Left lung (tissue), 14 donors: ENCODE measurements at places on chromosomes 3 and 15. TPM values are rescaled to one million over a fixed set of nuclear protein-coding genes. Genes with fewer than 3 reads are reported as not detected.

Gene ALDH1A3
- total RNA-seq, result 17.5 TPM

DNA sequence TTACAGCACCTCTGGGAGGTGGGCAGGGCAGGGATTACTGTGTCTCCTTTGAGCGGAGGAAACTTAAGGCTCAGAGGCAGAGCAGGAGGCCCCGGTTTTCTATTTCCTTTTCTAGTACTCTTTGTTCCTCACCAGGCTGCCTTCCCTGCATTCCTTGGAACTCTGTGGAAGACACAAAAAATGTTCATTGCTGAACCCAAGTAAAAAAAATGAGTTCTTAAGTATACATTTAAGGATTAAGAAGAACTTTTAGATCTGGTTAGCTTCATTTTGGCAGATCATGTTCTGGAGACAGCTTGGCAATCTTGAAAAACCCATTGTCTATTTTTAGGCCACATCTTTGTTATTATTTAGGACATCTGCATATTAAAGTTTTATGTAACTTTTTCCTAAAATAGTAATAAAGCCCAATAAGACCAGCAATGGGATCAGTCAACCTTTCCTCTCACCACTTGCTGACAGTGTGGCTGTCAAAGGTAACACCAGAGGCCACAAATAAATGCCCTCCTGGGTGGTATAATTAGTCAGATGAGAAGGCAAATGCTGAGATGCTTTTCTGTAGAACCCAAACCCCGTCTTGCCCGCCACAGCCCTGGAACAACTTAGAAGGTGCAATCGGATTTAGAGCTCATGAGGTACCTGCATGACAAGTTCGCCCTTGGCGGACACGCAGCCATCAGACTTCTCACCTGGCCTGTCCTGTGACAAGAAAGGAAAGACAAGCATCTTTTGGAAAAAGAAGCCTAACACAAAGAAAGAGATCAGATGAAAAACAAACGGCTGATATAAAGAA lies 97.2 kb downstream of the DGKG start:
- H3K27ac ChIP-seq, result no peak overlapping the region
- no peak for DNase-seq

GRCh38 chr3:120048355-120049041 lies 45.7 kb downstream of the GSK3B start:
- no peak for DNase-seq
- H3K36me3 ChIP-seq, result no peaks in the 10 kb centered on the region
- peaks cover 31% of the 10 kb centered on the region for H3K4me1 ChIP-seq
- no peaks in the 10 kb centered on the region for H3K27me3 ChIP-seq
- H3K4me3 ChIP-seq, result no peak overlapping the region
- no peak overlapping the region for H3K27ac ChIP-seq

- no peaks in the 10 kb centered on the region for H3K27me3 ChIP-seq
- H3K36me3 ChIP-seq, result no peaks in the 10 kb centered on the region
- H3K4me3 ChIP-seq, result no peak overlapping the region
- peaks cover 28% of the 10 kb centered on the region for H3K4me1 ChIP-seq
- DNase-seq, result no peak
- H3K27ac ChIP-seq, result no peak overlapping the region
These were observed 5.1 kb upstream of the HAPLN3 start for GRCh38 chr15:88900309-88900981.

GRCh38 chr15:47764666-47765065 lies 47.4 kb downstream of the SEMA6D start:
- no peak for DNase-seq
- H3K27ac ChIP-seq, result no peak overlapping the region
- H3K27me3 ChIP-seq, result no peaks in the 10 kb centered on the region
- H3K36me3 ChIP-seq, result no peaks in the 10 kb centered on the region
- H3K4me3 ChIP-seq, result no peak overlapping the region

DNA sequence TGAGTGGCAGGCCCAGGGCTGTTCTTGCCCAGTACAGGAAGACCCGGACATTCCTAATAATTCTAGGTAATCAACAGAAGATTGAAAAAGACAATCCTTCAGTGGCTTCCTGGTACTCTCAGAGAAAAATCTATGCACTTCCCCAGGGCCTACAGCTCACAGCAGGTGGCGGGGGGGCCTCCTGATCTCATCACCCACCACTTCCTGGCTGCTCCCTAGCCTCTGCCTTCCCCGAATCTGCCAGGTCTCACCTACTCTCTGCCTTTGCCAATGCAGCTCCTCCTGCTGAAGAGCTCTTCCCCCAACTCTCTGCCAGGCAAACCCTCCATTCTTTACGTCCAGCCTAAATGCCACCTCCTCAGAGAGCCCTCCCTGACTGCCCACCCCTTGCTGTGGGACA lies 37.5 kb downstream of the EHD4 start:
- peak overlapping the region; percentile 82 for H3K27ac ChIP-seq
- no peak overlapping the region for H3K4me3 ChIP-seq
- no peaks in the 10 kb centered on the region for H3K27me3 ChIP-seq
- H3K36me3 ChIP-seq, result no peaks in the 10 kb centered on the region
- H3K4me1 ChIP-seq, result peaks cover 95% of the 10 kb centered on the region

Gene GOLGA8J
- total RNA-seq, result 0.31 TPM

Gene TNIK
- total RNA-seq, result 41.3 TPM

DNA sequence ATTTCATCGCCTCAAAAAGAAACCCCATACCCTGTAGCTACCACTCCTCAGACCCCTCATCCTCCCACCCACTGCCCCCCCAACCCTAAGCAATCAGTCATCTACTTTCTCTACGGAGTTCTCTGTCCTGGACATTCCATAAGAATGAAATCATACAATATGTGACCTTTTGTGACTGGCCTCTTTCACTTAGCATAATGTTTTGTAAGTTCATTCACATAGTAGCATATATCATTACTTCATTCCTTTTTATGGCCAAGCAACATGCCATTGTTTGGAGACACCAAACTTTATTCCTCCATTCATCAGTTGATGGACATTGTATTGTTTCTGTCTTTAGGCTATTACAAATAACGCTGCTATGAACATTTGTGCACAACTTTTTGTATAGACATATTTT lies 64.2 kb downstream of the TNIK start:
- H3K27me3 ChIP-seq, result no peaks in the 10 kb centered on the region
- H3K4me1 ChIP-seq, result peaks cover 8% of the 10 kb centered on the region
- no peak for DNase-seq
- H3K4me3 ChIP-seq, result no peak overlapping the region
- H3K27ac ChIP-seq, result no peak overlapping the region

DNA sequence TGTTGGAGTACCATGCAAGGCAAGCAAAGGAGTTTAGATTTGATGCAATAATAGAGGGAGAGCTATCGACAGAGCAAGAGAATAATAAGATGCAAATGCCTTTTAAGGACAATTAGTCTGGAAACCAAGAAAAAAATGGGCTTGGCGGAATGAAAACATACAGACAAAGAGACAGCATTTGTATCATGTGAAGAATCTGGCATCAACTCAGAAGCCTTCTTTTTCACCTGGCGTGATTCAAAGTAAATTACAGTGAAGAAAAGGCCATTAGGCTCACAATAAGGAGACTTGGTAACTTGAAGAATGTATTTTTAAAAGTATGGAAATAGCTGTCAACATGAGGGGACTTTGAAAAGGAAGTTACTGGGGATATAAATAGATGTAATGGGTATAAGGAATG lies 521.2 kb upstream of the GOLIM4 start:
- H3K4me3 ChIP-seq, result no peak overlapping the region
- no peaks in the 10 kb centered on the region for H3K4me1 ChIP-seq

DNA sequence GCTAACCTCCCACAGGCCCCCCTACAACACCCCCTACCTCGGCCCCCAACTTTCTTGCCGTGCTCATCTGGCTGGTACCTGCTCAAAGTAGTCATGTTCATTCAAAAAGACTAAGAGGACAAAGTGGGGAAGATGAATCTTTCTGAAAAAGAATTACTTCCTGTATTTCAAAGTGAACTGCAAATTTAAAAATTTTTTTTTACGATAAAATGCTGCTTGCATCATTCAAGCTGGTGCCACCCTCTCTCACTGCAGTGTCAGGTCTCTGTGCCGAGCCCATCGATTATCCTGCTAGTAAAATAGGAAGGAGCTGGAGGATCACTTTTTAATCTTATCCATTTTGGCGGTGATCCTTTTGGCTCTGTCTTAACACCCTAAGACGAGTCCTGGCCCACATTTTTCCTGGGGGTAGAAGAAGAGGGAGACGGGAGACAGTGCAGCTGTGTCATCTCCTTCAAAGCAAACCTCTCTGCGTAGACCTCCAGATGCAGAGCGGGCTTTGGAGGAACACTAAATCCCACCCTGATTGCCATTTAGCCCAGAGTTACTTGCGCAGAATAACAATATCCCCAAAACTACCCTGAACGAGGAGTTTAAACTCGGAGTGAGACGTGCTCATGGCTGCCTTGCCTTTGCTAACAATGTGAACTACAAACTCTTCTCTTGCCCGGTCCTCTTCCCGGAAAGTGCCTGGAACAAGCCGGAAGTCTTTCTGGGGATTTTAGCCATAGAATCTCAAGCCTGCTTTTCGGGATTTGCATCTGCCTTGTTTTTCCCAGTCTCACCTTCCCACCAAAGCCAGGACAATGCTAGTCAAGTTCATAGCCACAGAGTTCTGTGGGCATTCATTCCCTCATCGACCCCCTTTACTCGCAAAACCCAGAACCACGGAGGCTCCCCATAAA lies 66.2 kb upstream of the CGNL1 start:
- H3K4me3 ChIP-seq, result no peak overlapping the region
- no peak overlapping the region for H3K27ac ChIP-seq
- no peaks in the 10 kb centered on the region for H3K27me3 ChIP-seq
- no peak for DNase-seq
- H3K36me3 ChIP-seq, result no peaks in the 10 kb centered on the region

GRCh38 chr3:66270288-66270687 lies 49.5 kb downstream of the SLC25A26 start:
- H3K27me3 ChIP-seq, result no peaks in the 10 kb centered on the region
- peak; percentile 35 for DNase-seq
- H3K4me1 ChIP-seq, result no peaks in the 10 kb centered on the region
- no peak overlapping the region for H3K27ac ChIP-seq

GRCh38 chr3:195893044-195893395 lies 15.3 kb downstream of the TNK2 start:
- peaks cover 40% of the 10 kb centered on the region for H3K4me1 ChIP-seq
- H3K4me3 ChIP-seq, result peak overlapping the region; percentile 39
- H3K36me3 ChIP-seq, result peaks cover 3% of the 10 kb centered on the region
- peak overlapping the region; percentile 64 for H3K27ac ChIP-seq
- DNase-seq, result peak; percentile 63
- H3K27me3 ChIP-seq, result no peaks in the 10 kb centered on the region

DNA sequence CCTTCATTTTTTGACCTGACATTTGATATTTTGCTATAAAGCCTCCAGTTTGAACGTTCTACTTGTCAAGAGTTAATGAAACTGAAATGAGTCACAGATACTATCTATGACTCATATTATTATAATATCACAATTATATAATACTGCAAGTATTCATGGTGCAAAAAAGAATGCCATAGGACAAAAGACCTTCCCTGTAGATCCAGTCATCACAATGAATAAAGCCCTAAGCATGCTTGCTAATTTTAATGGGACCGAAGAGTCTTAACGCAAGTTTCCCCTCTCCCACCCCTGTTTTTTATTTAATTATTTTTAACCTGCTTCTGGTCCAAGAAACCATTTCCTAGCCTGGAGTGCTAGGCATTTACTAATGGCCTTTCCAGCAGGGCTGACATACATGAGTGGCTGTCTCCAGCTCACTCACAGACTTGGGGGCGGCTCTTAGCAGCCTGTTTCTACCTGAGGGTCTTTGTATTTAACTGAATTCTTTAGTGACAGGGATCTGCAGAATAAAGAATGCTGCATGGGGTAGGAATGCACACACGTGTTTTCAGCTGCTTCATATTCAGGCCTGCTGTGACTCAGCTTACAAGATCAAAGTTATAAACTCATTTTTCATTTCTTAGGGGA lies 61.2 kb downstream of the THBS1 start:
- no peaks in the 10 kb centered on the region for H3K4me1 ChIP-seq
- no peaks in the 10 kb centered on the region for H3K27me3 ChIP-seq
- H3K27ac ChIP-seq, result no peak overlapping the region
- H3K4me3 ChIP-seq, result no peak overlapping the region
- DNase-seq, result no peak

Gene MYRIP
- 0.87 TPM for total RNA-seq

Gene CLDN18
- 66.8 TPM for total RNA-seq

DNA sequence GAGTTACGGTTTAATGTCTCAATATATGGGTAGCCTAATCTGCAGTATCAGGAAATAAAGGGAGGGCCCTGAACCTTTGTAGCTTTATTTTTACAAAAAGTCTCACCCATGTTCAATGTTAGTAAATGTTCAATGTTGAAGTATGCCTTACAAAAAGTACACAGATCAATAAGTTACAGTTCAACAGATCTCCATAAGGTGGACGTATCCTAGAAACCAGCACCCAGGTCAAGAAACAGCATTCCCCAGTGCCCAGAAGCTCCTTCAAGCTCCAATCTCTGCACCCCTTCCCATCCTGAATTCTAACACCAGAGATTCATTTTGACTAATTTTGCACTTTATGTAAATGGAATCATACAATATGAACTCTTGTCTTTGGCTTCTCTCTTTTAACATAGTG lies 31.3 kb downstream of the COLQ start:
- no peaks in the 10 kb centered on the region for H3K36me3 ChIP-seq
- H3K27me3 ChIP-seq, result no peaks in the 10 kb centered on the region
- H3K4me1 ChIP-seq, result no peaks in the 10 kb centered on the region
- no peak overlapping the region for H3K27ac ChIP-seq

Gene MST1
- 19.1 TPM for total RNA-seq

GRCh38 chr3:136194409-136195257 lies 1.5 kb downstream of the MSL2 start:
- peaks cover 9% of the 10 kb centered on the region for H3K4me1 ChIP-seq
- DNase-seq, result peak; percentile 57
- peak overlapping the region; percentile 100 for H3K27ac ChIP-seq

DNA sequence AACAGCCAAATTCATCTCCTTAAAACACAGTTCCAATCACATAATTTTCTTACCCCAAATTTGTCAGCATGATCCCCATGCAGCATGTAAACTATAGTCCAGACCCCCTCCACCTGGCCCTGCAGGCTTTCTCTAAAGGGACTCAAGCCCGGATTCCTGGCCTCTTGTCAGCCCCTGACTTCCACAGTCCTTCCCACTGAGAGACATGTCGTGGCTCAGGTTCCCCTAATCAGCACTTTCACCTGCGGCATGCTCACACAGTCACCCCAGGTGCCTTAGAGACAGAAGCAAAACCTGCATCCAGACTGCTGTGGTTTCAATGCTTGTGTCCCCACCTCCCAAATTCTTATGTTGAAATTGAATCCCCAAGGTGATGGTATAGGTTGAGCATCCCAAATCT lies 372.7 kb upstream of the ATP10A start:
- no peak overlapping the region for H3K4me3 ChIP-seq
- no peaks in the 10 kb centered on the region for H3K27me3 ChIP-seq
- no peaks in the 10 kb centered on the region for H3K36me3 ChIP-seq

GRCh38 chr3:169510693-169511010 lies 152.9 kb downstream of the MECOM start:
- H3K36me3 ChIP-seq, result no peaks in the 10 kb centered on the region
- no peak overlapping the region for H3K27ac ChIP-seq
- no peak overlapping the region for H3K4me3 ChIP-seq
- peaks cover 7% of the 10 kb centered on the region for H3K4me1 ChIP-seq
- no peaks in the 10 kb centered on the region for H3K27me3 ChIP-seq

Gene CYP19A1
- 7.1 TPM for total RNA-seq

Gene MAP1A
- total RNA-seq, result 13.4 TPM

Gene IQCH
- 3.2 TPM for total RNA-seq
